ENCODE measurements at places on chromosomes 12 and 14.
A peak's percentile ranks its signal among the peaks of the same experiment; 100 is the strongest.

DNA sequence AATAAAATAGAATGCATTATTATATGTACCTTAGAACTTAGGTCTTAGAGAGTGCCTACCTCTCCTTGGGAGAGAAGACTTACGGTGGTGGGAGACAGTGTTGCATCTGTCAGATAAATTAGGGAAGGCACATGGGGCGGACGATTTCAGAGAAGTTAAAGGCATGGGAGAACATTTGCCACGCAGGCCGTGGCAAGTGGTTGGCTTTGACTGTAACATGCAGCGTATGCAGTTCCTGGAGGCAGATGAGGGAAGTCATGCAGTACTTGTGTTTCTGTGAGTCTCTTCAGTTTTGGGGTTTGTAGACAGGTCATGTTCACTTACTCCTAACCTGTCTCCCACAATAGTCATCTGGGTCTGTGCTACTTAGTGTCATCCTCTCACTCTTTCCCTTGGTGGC is 43.6 kb downstream of the ETV6 start:
- no peak for ATAC-seq

GRCh38 chr14:99792210-99792535 is 1.0 kb upstream of the EML1 start:
- ATAC-seq, result no peak

DNA sequence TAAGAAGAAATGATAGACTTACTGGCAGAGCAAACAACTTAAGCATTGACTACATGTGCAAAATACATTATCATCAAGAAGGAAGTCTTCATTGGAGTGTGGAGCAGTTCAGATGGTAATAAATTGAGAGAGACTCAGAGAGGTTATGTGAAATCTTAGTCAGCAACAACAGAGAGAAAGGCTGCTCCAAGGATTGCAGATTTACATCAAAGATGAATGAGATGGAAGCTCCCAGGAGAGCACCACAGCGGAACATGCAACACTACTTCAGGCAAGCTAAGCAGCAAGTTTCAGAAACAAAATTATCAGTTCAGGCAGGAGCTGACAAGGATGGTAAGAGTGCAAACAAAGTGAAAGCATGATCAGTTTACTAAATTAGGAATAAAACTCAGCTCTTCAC is 882.3 kb downstream of the LRFN5 start:
- ATAC-seq, result no peak

DNA sequence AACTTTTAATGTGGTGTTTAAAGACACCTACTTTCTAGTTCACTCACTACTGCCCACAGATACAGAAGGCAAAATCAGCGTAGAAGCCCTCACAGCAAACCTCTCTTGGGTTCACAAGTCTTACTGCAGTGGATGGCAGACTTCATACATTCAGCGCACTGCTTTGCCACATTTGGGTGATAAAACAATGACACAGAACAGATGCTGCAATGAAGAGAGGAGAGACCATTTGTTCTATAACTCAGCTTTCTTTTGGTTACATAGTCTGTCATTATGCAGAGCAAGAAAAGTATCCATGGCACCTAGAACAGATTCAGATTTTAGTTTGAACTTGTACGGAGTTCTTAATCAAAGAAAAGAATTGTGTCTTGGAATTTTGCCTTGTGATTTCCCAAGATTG is 459.0 kb downstream of the BCAT1 start:
- ATAC-seq, result no peak

DNA sequence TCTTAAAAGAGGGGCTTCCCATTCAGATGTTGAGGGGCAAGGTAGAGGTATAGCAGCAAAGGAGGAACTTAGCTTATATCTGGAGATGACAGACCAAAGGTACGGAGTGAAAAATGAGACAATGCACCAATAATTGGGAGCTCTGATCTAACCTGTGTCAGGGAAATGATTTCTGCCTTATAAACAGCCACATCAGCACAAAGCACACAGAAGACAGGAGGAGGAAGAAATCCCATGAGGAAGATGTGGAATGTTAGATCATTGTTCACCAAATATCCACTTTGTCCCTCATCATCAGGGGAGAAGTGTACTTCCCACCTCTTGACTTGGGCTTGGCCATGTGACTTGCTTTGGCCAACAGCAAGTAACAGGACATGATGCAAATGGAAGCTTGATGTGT is 93.7 kb upstream of the WSCD2 start:
- no peak for ATAC-seq

DNA sequence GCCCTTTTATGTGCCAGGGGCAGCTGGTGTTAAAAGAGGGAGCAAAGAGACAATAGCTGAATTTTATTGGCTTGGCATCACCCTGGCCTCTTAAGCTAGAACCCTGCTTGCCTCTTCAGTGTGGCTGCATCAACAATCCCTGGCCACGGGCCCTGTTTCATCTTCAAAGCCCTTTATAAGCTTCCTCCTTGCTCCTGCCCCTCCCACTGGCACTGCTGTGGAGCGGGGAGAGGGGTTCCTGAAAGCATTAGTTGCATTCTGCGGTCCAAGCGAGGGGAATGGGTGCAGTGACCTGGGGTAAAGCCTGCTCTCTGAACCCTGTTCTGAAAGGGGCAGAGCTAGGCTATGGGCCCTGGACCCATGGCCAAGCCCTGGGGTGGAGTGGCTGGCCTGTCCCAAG is 220 bp upstream of the KRT83 start:
- ATAC-seq, result no peak

DNA sequence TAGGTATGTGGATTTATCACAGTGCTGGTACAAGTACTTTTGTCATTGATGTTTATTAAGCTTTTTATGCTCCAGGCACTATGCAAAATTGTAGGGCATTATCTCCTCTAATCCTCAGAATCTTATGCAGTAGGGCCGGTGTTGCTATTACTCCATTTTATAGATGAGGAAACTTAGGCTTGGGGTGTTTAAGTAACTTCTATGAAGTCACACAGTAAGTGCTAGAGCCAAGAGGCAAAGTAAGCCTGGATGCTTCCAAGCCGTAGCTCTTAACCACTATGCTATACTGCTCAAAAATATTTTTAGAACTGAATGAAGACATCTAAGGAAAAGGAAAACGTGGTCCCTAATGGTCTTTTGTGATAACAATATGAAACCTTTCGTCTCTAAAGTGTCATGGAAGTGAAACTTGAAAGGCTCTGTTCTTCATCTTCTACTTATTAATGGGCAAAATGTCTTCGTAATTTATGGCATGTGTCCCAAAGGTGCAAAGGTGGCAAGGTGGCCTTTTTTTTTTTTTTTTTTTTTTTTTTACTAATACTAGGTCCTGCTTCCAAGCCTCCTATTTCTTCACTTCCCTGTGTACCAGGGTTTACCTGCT is 85.2 kb downstream of the ETV6 start:
- peak; percentile 27 for ATAC-seq

- no peak for ATAC-seq
Observed at GRCh38 chr14:64728106-64728505, 23.9 kb downstream of the PLEKHG3 start.

- ATAC-seq, result no peak
Observed at GRCh38 chr14:32733015-32733414, 205.7 kb upstream of the NPAS3 start.

- ATAC-seq, result no peak
Observed at GRCh38 chr12:126960709-126961108, 1306.3 kb upstream of the TMEM132C start.

GRCh38 chr14:103887170-103887501 is 39.8 kb upstream of the PPP1R13B start:
- peak; percentile 4 for ATAC-seq

GRCh38 chr14:90523961-90524875 is 127.4 kb downstream of the CALM1 start:
- ATAC-seq, result no peak

DNA sequence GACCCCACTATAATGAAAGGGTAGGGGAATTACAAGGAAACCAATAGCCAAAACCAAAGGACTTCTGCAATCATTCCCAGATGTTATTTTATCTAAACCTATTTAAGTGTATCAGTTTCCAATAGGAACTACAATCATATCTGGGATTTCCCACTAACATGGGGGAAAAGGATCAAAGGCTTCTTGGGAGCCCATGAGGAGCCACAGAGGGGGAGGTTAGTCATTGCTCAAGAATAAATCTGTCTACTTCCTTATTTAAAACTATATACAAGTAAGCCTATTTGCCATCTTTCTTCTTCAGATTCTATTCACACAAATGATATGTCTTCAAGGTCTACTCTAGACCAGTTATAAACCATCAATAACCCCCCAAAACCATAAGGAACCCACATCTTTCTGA is 33.1 kb downstream of the FGD6 start:
- ATAC-seq, result no peak

- no peak for ATAC-seq
Observed at GRCh38 chr12:108295641-108296040, 43.5 kb downstream of the CMKLR1 start.

- ATAC-seq, result no peak
Observed at GRCh38 chr14:92670160-92670559, 78.3 kb downstream of the LGMN start.

DNA sequence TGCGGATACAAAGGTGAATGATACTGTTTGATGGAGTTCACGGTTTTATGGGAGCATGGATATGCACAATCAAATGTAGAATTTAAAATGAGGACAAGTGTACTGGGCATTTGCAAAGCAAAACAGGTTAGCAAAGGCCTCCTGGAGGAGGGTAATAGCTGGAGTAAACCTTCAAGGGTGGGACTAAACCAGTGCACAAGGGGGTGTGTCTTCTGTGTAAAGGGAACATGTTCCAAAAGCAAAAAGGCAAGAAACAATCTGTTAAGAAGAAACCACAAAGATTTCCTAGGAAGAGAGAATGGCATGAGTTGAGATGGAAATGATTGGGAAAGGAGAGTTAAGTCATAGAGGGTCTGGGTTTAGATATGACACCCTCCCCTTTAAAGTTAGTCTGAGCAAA is 109.2 kb upstream of the SLCO1C1 start:
- ATAC-seq, result no peak

GRCh38 chr12:96766232-96766631 is 140.8 kb upstream of the NEDD1 start:
- ATAC-seq, result no peak

GRCh38 chr12:96986883-96987523 is 79.9 kb downstream of the NEDD1 start:
- ATAC-seq, result no peak

DNA sequence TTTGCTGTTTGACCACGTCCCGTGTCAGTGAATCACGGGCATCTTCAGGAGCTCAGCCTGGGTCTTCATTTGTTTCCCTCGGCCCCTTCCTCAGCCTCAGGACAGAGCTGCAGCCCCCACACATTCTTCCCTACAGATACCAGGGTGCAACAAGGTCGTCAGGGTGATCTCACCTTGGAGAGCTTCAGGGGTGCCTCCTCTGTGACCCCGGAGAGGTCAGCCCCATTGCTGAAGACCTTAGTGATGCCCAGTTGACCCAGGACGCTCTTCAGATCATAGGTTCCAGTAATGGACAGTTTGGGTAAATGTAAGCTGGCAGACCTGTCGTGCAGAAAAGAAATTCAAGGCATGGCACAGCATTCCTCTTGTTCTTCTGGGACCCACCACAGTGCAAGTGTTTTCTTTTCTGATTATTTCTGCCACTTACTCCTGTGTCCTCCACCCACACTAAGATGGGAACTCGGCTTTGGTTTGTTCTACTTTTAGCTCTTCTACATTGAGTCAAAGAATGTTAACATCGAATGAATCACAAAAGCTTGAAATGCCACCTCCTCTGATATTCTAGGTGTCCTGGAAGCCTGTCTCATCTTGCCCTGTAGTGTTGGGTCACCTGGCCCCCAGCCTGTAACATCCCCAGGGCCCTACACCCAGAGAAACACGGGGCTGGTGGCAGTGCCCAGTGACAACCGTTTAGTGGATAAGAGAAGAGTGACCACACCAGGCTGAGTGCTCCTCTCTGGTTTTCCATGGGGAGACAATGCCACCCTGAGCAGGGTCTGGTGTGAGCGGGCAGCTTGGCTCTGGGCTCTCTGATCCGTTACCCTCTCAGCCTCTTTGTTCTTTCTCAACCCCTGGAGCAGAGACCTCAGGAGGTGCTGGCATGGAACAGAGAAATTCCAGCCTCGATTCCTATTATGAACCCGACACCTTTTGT is 8.8 kb downstream of the SERPINA1 start:
- no peak for ATAC-seq

GRCh38 chr14:64623554-64624165 is 73.9 kb downstream of the PPP1R36 start:
- no peak for ATAC-seq

DNA sequence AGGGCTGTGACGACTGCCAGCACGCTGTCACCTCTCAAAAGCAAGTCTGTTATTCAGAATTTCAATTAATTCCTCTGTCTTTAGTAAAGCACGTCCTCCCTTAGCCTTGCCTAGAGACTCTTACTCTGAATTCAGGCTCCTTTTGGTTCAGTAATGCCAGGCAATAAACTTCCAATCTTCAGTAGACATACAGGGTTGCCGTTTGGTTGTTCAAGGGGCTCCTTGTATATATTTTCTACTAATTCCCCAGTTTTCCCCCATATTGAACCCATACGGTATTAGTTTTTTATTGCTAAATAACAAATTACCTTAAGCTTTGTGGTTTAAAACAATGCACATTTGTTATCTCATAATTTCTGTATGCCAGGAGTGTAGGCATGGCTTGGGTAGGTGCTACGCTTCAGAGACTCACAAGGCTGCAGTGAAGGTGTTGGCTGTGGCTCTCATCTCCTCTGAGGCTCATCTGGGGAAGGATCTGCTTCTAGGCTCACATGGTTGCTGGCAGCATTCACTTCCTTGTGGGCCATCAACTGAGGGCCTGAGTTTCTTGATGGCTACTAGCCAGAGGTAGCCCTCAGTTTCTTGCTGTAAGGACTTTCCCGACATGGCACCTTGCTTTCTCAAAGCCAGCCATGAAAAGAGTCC is 7.3 kb upstream of the CLECL1 start:
- ATAC-seq, result peak; percentile 45

DNA sequence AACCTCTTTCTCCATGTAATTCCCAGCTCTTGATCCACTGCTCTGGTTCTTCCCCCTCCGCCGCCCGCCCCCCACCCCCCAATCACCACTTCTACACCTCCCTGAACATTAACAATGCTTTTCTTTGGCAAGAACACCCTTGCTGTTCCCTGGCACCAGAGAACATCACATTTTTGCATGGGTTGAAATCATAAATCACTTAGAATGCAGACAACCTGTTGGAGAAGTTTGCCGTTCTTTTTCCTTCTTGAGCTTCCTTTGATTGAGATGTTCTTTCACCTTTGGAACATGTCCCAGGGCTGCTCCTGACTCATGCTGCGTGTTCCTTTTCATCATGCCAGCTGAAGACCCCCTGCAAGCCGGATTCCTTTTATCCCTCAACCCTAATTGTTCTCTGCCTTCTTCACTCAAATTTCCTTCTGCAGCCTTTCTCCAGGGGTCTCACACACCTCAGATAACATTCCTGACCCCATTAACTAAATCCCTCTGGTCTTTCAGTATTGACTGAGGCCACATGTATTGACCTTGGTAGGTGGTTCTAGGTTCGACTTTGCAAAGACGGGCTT is 294.1 kb upstream of the TMPO start:
- ATAC-seq, result no peak

GRCh38 chr14:85566603-85567002 is 36.7 kb downstream of the FLRT2 start:
- ATAC-seq, result no peak

- no peak for ATAC-seq
Observed at GRCh38 chr12:70854138-70854537, 66.4 kb downstream of the PTPRR start.

GRCh38 chr12:34372003-34372402 is 349.7 kb downstream of the ALG10 start:
- no peak for ATAC-seq
